ENCODE measurements at places on chromosomes 6 and 20.

DNA sequence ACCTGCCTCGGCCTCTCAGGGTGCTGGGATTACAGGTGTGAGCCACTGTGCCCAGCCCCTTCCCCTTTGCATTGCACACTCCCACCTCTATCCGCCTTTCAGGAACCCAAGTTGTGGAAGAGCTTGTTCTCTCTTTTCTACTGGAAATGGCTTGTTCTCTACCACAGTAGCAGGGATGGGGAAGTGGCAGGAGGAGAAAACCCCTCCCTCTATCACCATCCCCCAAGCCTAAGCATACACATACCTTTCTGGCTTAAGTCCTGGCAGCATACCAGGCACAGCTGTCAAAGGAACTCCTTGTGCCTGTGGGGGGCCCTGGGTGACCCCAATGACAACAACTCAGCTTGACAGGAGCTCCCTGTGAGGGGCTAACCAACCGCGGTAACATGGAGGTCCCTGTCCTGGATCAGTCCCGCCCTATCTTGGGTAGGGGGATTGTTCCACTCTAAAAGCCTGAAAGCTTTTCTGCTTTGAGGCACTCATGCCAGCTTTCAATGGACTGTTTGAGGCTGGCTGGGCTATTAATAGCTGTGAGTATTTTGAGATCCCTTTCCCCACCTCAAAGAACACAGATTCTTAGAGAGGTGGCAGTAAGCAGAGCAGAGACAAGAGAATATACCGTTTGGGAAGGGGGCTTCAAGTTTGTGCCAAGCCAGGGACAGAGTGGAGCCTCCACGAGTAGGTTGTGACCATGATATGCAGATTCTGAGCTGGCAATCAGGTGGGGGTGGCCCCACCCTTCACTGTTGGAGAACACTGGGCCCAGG lies 2.3 kb downstream of the KLHDC3 start:
- DNase-seq: no peak

DNA sequence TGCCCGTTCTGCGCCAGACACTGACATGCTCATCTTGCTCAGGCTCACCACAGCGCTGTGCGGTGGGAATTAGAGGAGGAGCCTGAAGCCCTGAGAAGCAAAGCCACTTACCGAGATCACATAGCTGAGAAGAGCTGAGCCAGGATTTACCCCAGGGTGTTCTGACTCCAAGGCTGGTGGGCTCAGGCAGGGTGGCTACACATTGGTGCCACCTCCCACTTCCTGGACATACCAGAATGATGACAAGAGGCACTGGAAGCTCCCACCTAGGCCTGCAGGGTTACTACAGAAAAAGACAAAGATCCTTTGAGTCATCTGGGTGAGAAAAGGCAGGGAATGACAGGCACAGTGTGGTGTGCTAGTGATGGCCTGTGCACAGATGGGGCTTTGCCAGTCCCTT lies 24.4 kb upstream of the FKBP1A start:
- no peak for DNase-seq

DNA sequence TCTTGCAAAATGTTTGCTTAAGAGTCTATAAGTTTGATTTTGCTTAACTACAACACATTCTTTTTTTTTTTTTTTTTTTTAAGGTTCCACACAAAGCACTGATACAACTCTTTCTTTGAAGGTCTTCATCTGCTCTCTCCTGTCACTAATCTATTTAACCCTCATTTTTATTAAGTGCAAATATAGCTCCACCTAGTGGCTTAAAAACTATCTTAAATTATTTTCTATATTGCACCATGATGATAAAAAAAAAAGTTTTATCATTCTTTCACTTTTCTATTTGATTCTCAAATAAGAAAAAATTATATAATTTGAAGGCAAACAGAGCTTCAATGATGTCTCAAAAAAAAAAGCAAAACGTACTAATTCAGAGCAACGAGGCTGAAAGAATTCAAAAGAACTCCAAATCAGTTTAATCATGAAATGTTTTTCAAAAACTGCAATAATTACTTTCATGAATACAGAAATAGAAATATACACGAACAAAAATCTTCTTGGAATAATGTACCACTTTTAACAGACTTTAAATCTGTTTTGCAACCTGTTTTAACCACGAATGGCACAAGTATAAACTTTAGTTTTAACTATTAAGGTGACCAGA lies 12.8 kb downstream of the ESF1 start:
- DNase-seq: peak; percentile 29

DNA sequence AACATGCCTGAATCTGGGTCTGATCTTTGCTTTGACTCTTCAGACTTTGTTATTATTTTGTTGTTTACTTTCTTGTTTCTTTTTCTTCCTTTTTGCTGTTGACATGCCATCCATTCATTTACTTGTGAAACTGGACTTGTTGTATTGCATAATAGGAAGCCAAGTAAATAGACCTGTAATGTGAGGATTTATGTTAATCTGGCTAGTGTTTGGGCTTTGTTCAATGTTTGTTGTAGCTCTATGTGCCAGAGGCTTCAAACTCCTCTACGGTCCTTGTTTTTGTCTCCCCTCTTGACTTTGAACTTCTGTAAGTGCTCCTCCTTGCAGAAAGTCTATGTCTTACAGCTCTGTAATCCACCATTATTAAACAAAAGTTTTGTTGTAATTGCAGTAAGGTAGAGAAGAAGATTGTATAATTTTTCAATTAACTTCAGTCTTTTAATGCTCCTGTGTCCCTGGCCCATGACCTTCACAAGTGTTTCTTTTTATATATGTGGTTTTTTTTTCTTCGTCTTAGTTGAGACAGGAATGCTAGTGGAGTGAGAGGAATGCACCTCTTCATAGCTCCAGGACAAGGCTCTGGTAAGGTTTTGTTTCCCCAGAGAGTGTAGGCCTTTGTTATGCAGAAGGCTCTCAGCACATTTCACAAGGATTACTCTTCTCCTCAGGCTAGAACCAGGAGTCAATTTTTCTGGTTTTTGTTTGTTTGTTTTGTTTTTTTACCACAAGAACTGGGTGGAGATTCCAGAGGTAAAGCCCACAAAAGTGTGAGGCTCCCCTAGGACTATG lies 1061.8 kb upstream of the CITED2 start:
- DNase-seq: no peak

GRCh38 chr6:26379292-26379691 lies 3.6 kb upstream of the BTN2A2 start:
- DNase-seq: no peak

Measured in NCI-H2171 (cell line).